Activated CD4-positive, CD25-positive, alpha-beta regulatory T cell treated with anti-CD3 and anti-CD28 coated beads, Interleukin-2, amount 50 U/mL, for 72 hours (primary cell): ENCODE measurements at places on chromosomes 4 and X.

GRCh38 chr4:174882317-174882992 lies 35.7 kb upstream of the ADAM29 start:
- no peak for DNase-seq

GRCh38 chr4:6546681-6547447 lies 28.1 kb upstream of the MAN2B2 start:
- peak; percentile 44 for DNase-seq

- no peak for DNase-seq
These were observed 69.5 kb downstream of the TNIP2 start for GRCh38 chr4:2686379-2687265.

- DNase-seq, result no peak
These were observed 53.4 kb downstream of the PALLD start for GRCh38 chr4:168550064-168550766.

DNA sequence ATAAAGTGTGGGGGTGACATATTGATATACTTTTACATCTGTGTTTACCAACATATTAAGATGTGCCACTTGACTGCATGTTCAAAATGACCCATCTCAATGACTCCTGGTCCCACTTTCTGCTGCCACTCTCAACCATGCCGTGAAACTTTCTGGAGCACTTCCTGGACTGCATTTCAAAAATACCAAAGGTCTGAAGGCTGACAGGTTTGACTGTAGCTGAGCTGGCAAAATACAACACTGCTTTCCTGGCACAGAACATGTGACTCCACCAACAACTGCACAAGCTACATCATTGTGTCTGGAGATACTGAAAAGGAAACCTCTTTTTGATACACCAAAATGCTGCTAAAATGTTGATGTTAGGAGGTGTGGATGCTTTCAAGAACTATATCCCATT lies 184.8 kb downstream of the UNC5C start:
- DNase-seq, result no peak

DNA sequence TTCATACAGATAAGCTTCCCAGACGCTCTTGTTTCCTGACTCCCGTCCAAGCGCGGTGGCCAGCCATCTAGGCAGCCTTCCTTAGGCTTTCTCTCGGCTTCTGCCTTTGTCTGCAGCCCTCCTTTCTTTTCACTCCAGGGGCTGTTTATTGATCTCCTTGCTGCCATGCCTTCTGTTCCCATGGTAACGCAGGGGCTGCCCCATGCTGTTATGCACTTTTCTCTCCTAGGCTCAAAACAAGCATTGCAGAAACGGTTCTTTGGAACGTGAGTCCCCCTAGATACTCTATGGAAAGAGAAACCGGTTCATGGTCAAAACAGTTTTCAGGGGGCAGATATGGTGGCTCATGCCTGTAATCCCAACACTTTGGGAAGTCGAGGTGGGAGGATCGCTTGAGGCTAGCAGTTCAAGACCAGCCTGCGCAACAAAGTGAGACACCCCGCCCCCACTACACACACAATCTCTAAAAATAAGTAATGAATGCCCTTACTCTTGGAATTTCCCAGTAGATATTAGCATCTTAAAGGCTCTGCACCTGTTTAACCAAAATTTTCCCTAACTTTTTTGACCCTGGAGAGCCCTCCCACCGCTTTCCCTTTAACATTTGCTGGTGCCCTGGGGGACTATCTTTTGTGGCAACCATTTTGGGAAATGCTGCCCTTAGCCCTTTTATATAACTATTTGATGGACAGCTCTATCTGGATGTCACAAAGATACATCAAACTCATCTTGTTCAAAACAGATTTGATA lies 53.9 kb upstream of the ZNF157 start:
- DNase-seq, result no peak

DNA sequence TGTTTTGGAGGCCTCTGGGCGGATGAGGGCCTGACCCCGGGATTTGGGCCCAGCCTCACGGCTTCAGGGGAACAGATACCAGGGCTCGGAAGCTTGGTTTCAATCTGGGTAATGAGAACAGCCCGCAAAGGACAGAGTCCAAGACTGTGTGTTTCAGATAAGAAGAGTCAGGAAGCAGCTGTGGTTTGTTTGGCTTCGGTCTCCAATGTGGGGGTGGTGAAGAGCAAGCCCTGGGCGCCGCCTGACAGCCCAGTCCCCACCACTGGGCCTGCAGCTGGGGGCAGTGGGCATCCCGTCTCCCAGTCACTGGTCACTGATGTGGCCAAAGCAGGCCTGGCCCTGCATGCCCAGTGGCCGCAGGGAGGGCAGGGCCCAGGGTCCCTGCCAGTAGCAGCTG lies 9.1 kb downstream of the WFS1 start:
- DNase-seq, result no peak

DNA sequence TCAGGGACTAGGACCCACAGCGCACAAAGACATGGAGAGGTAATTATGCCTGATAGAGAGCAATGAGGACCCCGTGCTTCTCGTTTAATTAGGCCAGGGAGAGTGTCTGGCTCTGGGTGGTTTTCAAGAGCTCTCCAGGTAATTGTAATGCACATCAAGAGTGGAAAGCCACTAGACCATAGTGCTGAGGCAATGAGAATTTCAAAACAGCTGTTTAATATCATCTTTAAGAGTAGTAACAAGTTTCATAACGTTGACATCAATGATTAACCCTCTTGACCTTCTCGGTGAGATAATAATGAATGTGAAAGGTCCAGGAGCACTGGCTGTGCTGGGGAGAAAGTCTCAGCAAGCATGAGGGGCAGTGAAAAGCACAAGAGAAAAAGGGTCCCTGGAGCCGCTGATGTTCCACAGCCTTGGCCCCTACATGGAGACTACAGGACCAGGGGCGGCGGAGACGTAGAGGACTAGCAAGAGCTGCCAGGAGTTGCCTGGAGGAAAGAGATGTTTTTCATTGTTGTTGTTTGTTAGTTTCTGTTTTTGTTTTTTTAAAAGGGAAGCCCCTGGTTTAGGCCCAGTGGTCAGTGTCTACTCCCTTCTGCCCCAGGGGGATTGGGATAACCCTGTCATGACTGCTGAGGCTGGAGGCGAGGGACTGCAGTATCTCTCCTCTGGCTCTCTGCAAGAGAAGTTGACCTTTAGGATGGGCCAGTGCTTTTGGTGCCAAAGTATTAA lies 14.8 kb upstream of the CXCR3 start:
- DNase-seq, result no peak

DNA sequence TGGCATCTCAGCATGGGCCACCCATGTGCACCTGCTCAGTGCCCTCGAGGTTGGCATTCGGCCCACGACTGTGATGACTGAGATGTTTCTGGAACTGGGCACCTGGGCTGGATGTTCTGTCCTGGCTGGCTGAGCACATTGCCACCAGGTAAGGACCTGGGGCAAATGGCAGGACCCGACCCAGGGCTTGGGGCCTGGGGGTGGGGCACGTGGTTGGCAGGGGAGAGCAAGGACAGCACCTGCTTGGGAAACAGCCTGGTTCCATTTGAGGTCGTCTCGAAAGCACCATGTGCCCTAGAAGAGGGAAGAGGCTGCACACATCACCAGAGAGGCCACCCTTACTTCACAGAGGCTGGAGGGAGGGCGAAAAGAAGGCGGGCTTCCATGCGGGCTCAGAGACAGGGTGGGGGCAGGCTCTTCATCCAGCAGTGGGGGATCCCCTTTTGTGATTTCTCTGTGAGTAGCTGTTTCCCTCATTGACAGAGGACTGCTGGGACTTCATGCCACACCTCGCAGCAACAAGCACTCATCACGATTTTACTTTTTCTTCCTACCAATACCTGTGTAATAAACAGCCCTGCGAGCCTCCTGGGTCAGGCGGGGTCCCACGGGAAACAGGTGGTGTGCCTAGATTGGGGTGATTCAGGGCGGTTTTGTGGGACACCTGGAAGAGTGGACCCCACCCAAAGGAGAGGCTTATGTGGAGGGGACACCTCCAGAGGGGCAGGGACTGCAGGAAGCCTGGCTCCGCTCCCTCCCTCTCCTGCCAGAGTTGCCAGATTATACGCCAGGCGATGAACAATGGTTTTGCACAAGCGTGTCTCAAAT lies 12.0 kb downstream of the TMEM187 start:
- DNase-seq, result no peak

DNA sequence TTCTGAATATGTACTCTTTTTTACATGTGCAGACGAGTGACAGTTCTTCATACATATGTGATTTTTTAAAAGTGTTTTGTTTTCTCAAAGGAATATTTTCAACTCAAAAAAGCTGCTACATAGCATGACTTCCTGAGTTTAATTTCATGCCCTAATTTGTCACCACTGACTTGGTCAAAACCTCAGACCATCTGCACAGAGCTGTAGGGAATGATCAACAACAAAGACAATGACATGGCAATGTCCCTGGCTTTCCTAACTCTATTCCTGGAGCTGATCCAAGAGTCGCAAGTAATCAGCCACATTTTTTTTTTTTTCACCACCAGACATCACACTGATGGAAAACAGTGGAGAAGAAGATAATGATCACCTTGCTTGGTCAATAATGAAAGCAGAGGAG lies 97.7 kb downstream of the TMA16 start:
- no peak for DNase-seq

GRCh38 chr4:139085141-139085540 lies 69.6 kb downstream of the NOCT start:
- no peak for DNase-seq

- DNase-seq, result no peak
These were observed 203.5 kb downstream of the PPARGC1A start for GRCh38 chr4:23686169-23686897.

DNA sequence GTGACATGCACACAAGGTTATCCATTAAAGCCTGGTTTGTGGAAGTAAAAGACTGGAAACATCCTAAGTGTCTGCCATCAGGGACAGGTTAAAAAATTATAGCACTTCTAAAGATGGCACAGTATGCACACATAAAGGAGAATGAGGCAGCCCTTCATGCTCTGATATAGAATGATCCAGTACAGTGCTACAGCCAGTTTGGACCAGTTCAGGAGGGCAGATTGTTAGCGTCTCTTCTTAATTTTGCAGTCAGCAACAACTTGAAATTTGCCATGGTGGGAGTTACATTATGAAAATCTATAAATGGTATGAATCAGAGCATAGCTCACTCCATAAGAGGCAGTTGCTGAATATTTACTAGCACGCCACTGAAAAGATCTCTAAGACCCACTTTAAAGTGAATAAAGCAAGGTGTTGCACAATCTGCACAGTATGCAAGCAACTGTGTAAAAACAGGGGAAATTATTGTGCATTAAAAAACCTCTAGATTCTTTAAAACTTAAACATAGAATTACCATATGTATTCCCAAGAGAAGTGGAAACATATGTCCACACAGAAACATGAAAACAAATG lies 20.3 kb upstream of the SOD3 start:
- no peak for DNase-seq

- no peak for DNase-seq
These were observed 452.9 kb downstream of the DTHD1 start for GRCh38 chr4:36734334-36734733.

- DNase-seq, result no peak
These were observed 148.6 kb downstream of the SLC4A4 start for GRCh38 chr4:71487344-71487920.

DNA sequence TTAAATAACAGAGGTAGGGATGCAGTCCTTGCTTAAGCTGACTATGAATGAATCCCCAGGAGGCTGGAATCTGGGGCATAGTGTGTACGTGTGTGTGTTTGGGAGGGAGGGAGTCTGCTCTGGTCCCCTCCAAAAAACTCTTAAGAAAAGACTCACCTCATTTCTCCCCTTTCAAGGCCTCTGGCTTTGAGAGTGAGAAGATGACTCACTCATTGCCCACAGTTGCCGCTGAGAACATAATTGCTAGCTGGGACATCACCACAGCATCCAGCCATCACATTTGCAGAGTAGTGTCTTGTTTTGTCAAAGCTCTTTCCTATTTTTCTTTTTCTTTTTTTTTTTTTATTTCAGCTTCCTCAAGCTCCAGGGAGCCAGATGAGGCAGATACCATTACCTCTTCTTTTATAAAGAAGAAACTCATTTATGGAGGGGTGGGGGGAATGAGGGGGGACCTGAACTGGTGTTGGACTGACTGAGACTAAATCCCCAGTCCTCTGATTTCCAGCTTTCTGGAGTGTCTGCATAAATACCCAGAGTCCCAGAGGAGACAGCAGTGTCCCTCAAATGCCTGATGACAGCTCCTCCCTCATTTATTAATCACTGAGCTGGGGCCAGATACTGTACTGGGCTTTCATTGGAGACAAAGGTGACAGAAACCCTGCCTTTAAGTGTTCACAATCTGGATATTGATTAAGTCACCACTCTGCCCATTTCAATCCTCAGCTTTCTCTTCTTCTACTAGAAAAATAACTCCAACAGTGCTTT lies 61.9 kb upstream of the LAS1L start:
- DNase-seq, result peak; percentile 35

GRCh38 chr4:56475917-56476316 lies 8.5 kb downstream of the SRP72 start:
- no peak for DNase-seq

- DNase-seq, result no peak
These were observed 465 bp downstream of the BMPR1B start for GRCh38 chr4:94758141-94758699.

GRCh38 chrX:3295731-3296130 lies 50.7 kb downstream of the MXRA5 start:
- no peak for DNase-seq

- DNase-seq, result no peak
These were observed 363.4 kb downstream of the DMD start for GRCh38 chrX:32847921-32848320.

DNA sequence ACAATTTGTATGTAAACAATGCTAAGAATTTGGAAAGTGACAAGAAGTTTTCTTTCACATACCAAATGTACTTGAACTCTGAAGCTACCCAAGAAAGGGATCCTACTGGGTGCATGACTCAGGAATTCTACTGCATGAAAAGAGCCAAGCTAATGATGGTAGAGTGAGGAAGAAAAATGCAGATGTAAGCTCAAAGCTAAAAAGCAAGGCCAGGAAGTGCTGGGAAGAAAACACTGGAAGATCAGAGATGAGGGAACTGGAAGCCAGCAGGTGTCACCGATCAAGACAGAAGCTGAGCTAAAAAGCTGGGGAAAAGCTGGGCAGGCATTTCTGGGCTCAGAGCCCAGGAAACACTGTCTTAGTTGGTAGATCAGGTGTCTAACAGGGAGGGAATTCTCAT lies 449.1 kb downstream of the NKX6-1 start:
- no peak for DNase-seq

DNA sequence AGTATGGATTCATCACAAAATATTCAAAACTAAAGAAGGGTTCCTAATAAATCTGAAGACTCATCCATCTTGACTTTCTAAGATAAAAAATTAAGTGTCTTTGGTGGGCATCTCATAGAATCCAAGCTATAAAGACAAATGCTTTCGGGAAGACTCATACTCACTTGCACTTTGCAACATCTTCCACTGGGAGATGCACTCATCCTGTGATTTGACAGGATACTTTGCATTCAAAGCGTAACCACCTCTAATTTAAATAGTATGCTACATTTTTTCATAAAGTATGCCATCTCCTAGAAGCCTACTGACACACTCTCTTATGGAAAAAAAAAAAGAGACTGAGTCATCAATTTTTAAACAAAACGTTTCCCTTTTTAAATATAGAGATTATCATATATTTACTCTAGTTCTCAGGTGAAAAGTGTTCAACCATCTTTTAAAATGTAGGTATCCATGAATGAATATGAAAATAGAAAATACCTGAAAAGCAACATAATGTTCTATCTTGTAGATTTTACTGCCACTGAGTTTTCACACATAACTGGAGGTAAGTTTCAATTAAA lies 119.6 kb downstream of the KLHL13 start:
- no peak for DNase-seq

GRCh38 chr4:8747467-8748235 lies 124.0 kb downstream of the HMX1 start:
- DNase-seq, result no peak

- DNase-seq, result no peak
These were observed 12.1 kb downstream of the FRG2 start for GRCh38 chr4:190014771-190015537.

GRCh38 chr4:182215148-182215547 lies 28.1 kb upstream of the TENM3 start:
- no peak for DNase-seq
